Natural killer cell treated with Interleukin-12 subunit alpha and Interleukin-12 subunit beta and Interleukin-15 and Interleukin-18, amount 100 ng/mL, for 72 hours (primary cell): ENCODE measurements at places on chromosomes 5 and 9. TPM values are rescaled to one million over a fixed set of nuclear protein-coding genes. Genes with fewer than 3 reads are reported as not detected.

The RXFP3 gene
- not detected for total RNA-seq

The IL33 gene
- total RNA-seq = not detected

DNA sequence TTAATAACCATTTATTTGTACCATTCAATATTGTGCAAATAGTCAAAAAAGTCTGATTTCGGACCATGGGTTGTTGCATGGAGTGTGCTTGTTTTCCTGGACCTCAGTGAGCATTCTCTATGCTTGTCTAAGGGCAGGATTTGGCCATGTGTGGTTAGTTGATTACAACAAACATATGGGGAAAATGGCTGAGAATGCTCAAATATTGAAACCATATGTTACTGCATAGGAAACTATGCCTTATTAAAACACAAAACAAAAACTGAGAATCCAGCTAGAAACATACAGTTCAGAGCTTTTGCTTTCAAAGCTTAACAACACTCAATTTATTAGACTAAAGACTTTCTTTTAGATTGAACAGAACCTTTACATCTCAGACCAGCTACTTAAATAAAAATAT lies 928.3 kb downstream of the NR2F1-AS1 start:
- H3K4me3 ChIP-seq = no peak overlapping the region
- no peaks in the 10 kb centered on the region for H3K36me3 ChIP-seq
- H3K27ac ChIP-seq = no peak overlapping the region
- DNase-seq = no peak

GRCh38 chr9:134678206-134678605 lies 36.6 kb downstream of the COL5A1 start:
- H3K4me1 ChIP-seq = peaks cover 2% of the 10 kb centered on the region
- no peak for DNase-seq
- H3K36me3 ChIP-seq = peaks cover 5% of the 10 kb centered on the region
- H3K27me3 ChIP-seq = peaks cover 9% of the 10 kb centered on the region
- no peak overlapping the region for H3K27ac ChIP-seq
- H3K4me3 ChIP-seq = no peak overlapping the region

DNA sequence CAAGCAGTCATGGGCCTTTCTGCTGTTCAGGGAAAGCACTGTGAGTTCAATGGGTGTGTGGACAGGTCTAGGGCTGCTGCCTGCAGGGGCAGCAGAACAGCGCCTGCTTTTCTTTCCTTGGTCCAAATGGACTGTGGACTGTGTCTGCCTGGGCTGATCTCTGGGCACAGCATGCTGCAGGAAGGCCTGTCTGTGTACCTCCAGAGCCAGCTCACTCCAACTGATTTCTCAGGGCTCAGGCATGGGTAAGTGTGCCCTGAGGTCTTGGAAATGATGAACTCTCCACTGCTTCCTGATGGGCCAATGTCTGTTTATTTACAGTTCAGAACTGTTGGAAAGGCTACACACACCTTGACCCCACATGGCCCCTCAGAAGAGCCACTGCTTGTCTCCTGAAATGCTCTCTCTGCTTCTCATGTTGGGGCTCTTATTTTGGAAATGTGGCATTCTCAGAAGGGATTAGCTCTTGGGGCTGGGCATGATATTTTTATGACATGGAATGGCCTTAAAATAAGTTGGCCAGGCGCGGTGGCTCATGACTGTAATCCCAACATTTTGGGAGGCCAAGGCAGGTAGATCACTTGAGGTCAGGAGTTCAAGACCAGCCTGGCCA lies 27.0 kb downstream of the SLC22A4 start:
- H3K4me3 ChIP-seq = no peak overlapping the region
- no peaks in the 10 kb centered on the region for H3K36me3 ChIP-seq
- H3K4me1 ChIP-seq = no peaks in the 10 kb centered on the region
- H3K27me3 ChIP-seq = no peaks in the 10 kb centered on the region
- DNase-seq = no peak

DNA sequence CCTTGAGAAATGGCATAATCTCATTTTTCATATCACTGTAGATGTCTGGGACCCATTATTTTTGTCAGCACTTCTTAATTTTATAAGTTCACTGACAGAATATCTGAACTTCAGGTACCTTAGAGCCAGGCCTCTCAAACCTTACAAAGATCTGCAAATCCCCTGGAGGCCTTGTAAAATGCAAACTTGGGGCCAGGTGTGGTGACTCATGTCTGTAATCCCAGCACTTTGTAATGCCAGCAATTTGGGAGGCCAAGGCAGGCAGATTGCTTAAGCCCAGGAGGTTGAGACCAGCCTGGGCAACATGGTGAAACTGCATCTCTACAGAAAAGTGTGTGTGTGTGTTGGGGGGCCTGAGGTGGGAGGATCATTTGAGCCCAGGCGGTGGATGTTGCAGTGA lies 30.8 kb downstream of the RASGRF2 start:
- no peak for DNase-seq
- H3K36me3 ChIP-seq = no peaks in the 10 kb centered on the region
- H3K4me1 ChIP-seq = peaks cover 3% of the 10 kb centered on the region
- no peaks in the 10 kb centered on the region for H3K27me3 ChIP-seq
- H3K27ac ChIP-seq = no peak overlapping the region
- H3K4me3 ChIP-seq = no peak overlapping the region

- no peak overlapping the region for H3K27ac ChIP-seq
- H3K36me3 ChIP-seq = peaks cover 6% of the 10 kb centered on the region
- no peaks in the 10 kb centered on the region for H3K4me1 ChIP-seq
- DNase-seq = no peak
- no peak overlapping the region for H3K4me3 ChIP-seq
- H3K27me3 ChIP-seq = peaks cover 60% of the 10 kb centered on the region
Observed at GRCh38 chr9:114100536-114100935, 1.4 kb upstream of the KIF12 start.

DNA sequence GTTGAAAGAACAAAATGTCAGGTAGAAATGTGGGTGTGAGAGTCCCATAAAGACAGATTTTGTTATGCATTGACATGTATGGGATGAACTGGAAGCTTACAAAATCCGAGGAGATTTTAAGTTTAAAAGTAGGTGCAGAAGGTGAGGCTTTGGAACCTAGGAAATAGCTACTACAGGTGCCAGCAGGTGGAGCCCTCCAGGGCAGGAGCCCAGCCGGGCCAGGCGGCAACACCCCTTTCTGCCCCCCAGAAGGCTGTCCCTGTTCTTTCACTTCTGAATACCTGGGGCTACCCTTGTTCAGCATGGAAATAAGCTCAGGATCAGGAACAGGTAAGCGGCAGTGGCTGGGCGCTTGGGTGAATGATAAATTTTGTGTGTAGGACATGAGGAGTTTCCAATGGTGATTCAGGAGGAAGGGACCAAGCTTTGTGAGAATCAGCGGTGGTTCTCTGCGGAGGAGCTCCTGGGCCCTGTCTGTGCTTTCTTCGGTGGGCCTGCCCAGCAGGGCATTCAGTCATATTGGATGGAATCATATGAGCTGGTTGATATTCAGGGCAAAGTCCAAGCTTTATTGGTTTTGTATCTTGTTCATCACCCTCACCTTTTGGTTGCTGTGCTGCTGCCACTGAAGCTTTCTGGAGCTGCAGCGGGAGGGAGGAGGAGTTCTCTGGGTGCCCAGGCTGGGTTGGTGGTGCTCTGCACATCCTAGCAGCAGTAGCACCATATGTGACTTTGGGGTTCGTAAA lies 12.3 kb downstream of the PCBD2 start:
- no peak overlapping the region for H3K27ac ChIP-seq
- H3K4me1 ChIP-seq = peaks cover 7% of the 10 kb centered on the region
- no peak for DNase-seq
- H3K27me3 ChIP-seq = no peaks in the 10 kb centered on the region
- no peaks in the 10 kb centered on the region for H3K36me3 ChIP-seq

DNA sequence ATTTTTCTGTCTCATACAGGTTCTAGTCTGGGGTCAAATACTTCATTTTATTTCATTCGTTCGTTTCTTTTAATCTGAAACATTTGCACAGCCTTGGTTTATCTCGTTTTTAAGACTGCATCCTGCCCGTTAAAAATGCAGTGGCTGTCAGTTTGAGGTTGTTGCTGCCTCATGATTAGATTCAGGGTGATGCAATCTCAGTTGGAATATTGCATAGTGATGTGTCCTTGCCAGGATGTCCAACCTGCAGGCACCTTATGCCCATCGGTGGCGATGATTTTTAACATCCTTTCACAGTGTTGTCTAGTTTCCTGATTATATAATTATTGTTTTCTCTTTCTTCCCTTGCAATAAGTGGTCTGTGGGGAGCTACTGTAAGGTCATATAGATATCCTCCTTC lies 45.1 kb downstream of the SH3GL2 start:
- H3K27ac ChIP-seq = no peak overlapping the region
- H3K36me3 ChIP-seq = no peaks in the 10 kb centered on the region
- H3K4me1 ChIP-seq = no peaks in the 10 kb centered on the region
- DNase-seq = no peak

DNA sequence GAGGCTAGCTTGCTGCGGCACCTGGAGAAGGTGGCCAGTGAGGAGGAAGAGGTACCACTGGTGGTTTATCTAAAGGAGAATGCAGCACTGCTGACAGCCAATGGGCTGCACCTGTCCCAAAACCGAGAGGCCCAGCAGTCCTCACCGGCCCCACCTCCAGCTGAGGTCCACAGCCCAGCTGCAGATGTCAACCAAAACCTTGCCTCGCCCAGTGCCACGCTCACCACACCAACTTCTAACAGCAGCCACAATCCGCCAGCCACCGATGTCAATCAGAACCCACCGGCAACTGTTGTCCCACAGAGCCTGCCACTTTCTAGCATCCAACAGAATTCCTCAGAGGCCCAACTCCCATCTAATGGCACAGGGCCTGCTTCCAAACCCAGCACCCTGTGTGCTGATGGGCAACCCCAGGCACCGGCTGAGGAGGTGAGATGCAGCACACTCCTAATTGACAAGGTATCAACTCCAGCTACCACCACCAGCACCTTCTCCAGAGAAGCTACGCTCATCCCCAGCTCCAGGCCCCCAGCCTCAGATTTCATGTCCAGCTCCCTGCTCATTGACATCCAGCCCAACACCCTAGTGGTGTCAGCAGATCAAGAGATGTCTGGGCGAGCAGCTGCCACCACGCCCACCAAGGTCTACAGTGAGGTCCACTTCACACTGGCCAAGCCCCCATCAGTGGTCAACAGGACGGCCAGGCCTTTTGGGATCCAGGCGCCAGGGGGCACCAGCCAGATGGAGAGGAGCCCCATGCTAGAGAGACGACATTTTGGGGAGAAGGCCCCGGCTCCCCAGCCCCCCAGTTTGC lies 8.0 kb downstream of the SYNPO start:
- no peak for DNase-seq
- H3K4me1 ChIP-seq = no peaks in the 10 kb centered on the region
- H3K27me3 ChIP-seq = peaks cover 2% of the 10 kb centered on the region
- H3K27ac ChIP-seq = no peak overlapping the region
- no peaks in the 10 kb centered on the region for H3K36me3 ChIP-seq
